Tibial artery (tissue), 4 donors: ENCODE measurements at places on chromosomes 12 and 14.
A peak's percentile ranks its signal among the peaks of the same experiment; 100 is the strongest.

DNA sequence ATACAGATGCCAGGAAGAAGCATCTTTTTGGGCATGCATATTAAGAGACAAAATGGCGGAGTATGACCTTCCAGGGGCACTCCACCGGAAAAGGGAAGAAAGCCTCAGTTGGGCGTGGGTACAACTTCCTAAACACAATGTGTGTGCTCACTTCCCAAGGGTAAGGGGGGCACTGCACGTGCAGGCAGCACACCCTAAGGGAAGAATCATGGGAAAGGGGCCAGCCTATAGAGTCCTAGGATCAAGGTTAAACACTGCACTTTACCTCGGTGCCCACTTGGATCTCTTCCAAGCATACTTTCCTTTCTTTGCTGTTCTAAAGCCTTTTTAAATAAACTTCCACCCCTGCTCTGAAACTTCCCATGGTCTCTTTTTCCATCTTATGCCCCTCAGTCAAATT is 14.8 kb downstream of the OR6J1 start:
- DNase-seq = no peak

DNA sequence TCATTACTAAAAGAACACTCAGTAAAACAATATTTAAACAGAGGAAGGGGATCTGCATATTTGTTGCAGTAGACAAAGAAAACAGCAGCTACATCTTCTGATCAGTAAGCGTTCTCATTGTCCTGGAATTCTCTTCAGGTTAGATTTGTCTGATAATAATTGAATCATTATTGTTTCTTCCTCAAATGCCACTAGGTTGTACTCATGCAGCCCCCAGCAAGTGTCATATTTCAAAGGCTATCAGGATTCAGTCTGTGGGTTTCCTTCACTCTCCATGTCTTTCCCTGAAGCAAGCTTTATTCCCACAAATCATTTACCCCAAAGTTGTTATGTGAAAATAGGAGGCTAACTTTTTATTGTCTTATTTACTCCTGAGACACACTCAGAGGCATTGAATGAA is 14.7 kb downstream of the PIK3C2G start:
- DNase-seq = no peak

- DNase-seq = no peak
These were observed 10.8 kb downstream of the PITPNM2 start for GRCh38 chr12:123139926-123140675.

DNA sequence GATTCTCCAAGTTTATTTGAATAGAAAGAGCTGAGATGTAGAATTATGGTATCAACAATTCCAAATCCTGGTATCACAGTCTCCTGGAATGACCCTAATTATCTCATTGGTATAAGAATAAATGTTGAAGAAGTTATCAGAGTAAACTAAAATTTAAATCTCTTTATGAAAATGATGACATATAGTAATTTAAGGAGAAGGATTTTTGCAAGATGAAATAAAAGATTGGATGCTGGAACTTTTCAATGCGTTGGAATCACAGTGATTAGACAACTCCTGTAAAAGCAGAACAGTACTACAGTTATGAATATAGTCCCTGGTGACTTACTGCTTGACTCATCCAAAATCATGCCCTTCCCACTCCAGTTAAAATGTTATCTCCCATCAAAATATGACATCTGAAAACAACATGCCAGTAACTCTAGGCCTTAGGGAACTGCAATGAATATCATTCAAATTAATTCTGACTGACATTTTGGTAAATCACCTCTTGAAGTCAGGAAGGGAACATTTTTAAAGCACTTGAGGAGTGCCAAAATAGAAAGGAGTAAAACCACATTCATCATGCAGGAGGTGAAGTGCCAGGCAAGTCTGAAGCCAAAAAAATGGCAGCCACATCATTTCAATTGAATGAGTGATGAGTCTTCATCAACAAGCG is 197.8 kb upstream of the PRKD1 start:
- DNase-seq = no peak

GRCh38 chr14:29320286-29320685 is 553.7 kb downstream of the FOXG1 start:
- no peak for DNase-seq

DNA sequence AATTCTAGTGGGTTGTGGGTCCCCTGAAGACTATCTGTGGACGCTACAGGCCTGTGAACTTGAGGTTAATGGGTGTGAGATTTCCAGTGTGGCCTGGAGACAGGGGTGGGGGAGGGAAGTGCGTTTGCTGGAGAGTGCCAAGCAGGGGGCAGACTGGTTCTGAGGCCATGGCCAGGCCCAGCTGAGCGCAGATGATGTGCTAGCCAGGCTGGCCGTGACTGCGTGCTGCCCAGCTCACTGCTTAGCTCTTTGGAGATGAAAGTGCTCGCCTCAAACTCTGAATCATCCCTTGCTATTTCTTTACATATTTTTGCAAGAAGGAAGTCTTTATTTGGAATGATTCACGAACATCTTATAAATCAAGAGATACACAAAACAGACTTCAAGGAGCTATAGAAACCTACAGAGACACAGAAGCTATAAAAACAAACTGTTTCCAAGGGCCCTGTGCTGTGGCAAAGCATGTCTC is 75.2 kb upstream of the PLEKHG3 start:
- no peak for DNase-seq

- no peak for DNase-seq
These were observed 71.6 kb upstream of the USP44 start for GRCh38 chr12:95622879-95623278.

DNA sequence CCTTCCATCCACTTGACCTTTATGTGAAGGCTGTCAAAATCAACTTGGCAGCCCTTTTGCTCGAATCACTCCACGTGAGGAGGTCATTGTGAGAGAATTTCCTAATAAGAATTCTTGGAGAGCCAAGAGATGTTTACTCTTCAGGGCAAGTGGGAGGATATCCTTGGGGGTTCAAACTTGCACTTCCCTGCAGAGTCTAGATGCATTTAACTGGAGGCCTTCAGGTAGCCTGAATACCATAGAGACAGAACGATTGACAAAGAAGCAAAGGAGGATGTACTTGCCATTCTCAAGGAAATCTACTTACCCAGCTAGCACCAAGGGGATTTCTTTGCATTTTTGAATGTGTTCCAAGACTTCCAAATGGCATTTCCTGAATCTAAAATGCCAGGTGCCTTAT is 1702.6 kb upstream of the FLRT2 start:
- no peak for DNase-seq

DNA sequence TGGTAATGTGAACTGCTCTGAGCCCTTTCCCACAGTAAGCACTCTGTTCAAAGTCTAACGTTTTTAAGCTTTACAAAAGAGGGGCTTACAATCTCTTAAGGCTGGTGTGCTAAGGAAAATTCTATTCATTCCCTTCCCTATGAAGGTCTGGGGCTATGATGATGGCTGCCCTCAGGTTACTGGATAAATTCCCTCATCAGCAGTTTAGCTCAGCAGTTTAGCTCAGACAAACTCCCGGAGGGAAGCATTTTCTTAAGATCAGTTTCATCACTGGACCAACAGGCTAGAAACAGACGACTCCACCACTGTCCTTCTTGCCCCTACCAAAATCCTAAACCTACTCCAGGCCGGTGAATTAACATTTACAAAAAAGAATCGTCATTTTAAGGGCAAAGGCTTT is 19.1 kb downstream of the ERP29 start:
- DNase-seq = no peak

DNA sequence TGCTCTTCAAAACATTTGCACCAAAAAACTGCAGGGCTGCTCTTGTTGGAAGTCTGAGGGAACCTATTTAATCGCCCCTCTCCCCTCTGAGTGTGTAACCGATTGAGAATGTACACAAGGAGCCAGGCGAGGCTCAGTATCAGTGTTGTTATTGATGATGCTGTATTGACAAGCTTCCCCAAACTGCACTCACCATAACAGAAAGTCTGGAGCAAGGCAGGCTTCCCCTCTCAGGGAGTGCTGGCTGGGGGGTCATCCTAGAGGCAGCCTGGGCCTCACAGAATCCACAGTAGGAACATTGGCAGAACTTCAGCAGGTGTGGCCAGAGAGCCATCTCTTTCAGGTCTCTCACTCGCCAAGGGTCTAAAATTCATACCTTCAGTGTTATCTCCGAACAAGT is 58.1 kb upstream of the TUNAR start:
- no peak for DNase-seq

DNA sequence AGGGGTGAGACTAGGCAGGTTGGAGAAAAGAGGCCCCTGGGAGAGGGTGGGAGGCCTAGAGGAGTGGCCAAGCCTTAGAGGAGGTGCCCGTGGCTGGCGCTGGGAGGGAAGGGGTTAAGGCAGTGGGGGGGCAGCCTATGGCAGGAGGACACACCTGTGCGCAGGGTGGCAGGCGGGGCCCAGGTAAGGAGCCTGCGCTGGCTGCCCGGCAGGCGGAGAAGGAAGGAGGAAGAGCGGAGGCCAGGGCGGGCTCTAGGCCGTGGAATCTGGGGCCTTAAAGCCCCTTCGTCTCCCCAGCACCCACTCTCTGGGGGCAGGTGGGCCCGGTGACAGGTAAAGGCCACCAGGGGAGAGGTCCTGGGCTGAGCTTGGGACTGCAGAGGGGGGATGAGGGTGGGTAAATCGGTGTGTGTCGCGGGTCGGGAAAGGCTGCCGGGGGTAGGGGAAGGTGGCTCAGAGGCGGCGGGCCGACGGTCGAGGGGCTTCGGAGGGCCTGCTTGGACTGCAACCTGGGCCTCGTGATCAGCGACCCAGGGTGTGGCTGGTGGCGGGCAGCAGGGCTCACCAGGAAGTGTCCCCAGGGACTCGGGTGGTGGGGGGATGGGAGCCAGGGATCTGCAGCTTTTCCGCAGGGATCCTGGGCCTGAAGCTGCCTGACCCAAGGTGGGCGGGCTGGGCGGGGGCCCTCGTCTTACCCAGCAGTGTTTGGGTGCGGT is 7.3 kb downstream of the PHB2 start:
- DNase-seq = peak; percentile 18

GRCh38 chr12:240566-240965 is 22.1 kb downstream of the SLC6A13 start:
- no peak for DNase-seq

DNA sequence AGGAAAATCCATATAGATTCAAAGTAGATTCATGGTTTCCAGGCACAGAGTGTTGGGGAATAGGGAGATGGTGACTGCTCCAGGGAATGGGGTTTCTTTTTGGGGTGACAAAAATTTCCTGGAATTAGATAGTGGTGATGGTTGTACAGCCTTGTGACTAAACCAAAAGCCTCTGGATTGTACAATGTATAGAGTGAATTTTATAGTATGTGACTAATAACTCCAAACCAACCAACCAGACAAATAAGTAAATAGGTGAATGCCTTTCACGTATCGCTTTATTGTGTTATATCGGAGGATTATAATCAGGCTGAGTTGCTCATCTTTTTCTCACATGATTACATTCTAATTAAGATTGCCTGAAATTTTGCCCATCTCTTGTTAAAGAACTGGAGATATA is 24.6 kb upstream of the PPFIBP1 start:
- DNase-seq = no peak

DNA sequence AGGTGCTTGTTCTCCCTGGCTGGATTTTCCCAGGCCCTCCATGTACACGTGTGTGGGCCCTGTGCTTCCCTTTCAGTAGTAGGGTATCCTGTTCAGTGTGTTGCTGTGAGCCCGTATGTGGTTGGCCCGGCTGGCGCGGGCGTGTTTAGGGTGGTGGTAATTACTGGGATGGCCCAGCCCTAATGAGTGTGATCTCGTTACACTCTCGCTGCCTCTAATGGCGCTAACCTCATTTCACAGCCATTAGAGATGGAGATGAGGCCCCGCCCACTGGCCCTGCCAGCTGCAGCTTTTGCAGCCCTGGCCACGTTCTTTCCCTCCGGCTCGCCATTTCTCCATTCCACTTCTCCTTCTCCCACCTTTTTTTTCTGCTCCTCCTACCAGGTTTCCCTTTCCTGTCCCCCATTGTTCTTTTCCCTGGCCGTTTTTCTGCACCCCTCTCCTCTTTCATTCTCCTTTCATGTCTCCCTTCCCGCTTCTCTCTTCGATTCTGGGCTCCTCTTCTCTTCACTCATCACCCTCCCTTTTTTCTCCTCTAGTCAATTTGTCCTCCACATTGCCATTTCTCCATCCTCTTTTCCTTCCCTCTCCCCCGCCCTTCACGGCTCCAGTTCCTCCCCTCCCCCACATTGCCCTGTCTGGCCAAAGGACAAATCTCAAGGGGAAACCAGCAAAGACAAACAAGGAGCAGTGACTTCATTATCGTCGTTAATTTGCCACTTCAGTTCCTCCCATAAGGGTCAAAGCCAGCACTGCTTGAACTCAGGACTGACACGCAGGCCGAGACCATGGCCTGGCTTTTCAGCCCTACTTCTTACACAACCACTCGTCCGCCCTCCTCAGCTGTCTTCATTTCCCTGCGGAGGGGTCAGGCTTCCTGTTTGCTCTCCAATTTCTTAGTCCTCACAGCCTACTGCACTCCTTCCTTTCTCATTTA is 6.8 kb downstream of the ZFHX2 start:
- DNase-seq = no peak

DNA sequence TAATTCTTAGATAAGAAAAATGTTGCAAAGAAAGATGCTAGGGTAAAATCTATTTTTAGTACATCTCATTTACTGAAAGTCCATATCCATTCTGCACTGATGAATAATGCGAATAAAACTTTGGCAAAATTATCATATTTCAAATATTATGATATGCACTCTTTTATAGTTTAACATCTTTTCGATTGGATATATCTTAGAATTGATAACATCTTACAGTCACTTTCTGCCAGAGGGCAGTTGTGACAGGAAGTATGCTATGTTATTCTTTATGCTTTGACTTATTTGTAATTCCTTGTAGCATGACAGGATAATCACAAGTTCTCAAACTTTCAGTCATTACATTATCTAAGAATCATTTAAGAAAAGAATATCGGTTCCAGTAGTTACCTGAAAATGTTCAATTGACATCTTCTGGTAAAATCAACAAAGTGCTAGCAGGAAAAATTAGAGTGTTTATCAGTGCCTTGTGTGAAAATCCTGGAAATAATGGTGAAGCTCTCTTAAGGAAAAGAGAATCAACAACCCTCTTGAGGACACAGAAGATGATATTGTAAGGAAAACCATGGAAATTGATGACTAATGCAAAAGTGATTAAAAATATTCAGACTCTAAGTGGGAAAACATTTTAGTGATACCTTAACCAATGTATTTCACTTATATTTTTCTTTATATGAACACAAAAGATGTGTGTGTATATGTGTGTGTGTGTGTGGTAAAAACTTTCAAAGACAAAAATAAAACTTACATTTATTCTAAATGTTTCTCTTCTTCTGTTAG is 95.5 kb downstream of the SLC6A15 start:
- DNase-seq = no peak

DNA sequence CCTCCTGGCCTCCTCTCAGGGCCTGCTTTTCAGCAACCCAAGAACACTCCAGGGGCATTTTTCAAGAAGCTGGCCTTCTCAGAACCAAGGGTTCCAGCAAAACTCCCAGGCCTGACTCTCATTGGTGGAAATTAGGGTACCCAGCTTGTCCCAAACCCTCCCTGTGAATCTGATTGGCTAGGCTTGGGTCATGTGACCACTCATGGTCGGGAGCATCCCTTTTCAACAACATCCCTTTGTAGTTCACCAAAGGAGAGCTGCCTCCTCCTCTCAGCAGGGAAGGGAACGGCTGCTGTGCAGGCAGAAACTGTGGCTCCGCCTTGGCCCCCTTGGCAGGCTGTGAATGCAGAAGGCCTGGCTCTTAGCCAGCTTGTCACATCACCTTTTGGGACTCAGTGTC is 94.5 kb downstream of the AACS start:
- no peak for DNase-seq

GRCh38 chr14:55333711-55334485 is 62.7 kb downstream of the FBXO34 start:
- no peak for DNase-seq
